Neuronal stem cell (in vitro differentiated cells): ENCODE measurements at places on chromosomes 13 and 19.

- H3K4me1 ChIP-seq: peaks cover 23% of the 10 kb centered on the region
- H3K27me3 ChIP-seq: no peaks in the 10 kb centered on the region
- H3K27ac ChIP-seq: no peak overlapping the region
- H3K4me3 ChIP-seq: no peak overlapping the region
- DNase-seq: no peak
Observed at GRCh38 chr13:24214528-24214927, 54.0 kb downstream of the SPATA13 start.

GRCh38 chr13:80203496-80203895 is 137.4 kb downstream of the SPRY2 start:
- no peak for DNase-seq
- H3K27ac ChIP-seq: no peak overlapping the region
- H3K27me3 ChIP-seq: no peaks in the 10 kb centered on the region
- no peaks in the 10 kb centered on the region for H3K4me1 ChIP-seq

GRCh38 chr13:36858290-36858689 is 39.3 kb downstream of the RFXAP start:
- no peaks in the 10 kb centered on the region for H3K27me3 ChIP-seq
- H3K27ac ChIP-seq: no peak overlapping the region
- H3K36me3 ChIP-seq: no peaks in the 10 kb centered on the region

- no peak overlapping the region for H3K27ac ChIP-seq
- H3K4me1 ChIP-seq: no peaks in the 10 kb centered on the region
- H3K27me3 ChIP-seq: no peaks in the 10 kb centered on the region
- H3K36me3 ChIP-seq: no peaks in the 10 kb centered on the region
Observed at GRCh38 chr13:107644136-107644535, 571.2 kb downstream of the LIG4 start.

- no peak overlapping the region for H3K4me3 ChIP-seq
- no peak for DNase-seq
- H3K36me3 ChIP-seq: no peaks in the 10 kb centered on the region
- H3K27me3 ChIP-seq: peaks cover 5% of the 10 kb centered on the region
- no peak overlapping the region for H3K27ac ChIP-seq
Observed at GRCh38 chr19:49125025-49125731, 5.8 kb downstream of the PPFIA3 start.

- no peak overlapping the region for H3K4me3 ChIP-seq
- no peak for DNase-seq
- H3K36me3 ChIP-seq: no peaks in the 10 kb centered on the region
Observed at GRCh38 chr19:35908973-35909683, 1.0 kb upstream of the TYROBP start.
